Stimulated activated CD4-positive, alpha-beta T cell treated with anti-CD3 and anti-CD28 coated beads, Interleukin-1b, Interleukin-23, amount 100 ng/mL, for 1 hour (primary cell): ENCODE measurements at places on chromosomes 7 and 10.

GRCh38 chr10:71811351-71811750 lies 38.0 kb upstream of the VSIR start:
- DNase-seq = no peak

DNA sequence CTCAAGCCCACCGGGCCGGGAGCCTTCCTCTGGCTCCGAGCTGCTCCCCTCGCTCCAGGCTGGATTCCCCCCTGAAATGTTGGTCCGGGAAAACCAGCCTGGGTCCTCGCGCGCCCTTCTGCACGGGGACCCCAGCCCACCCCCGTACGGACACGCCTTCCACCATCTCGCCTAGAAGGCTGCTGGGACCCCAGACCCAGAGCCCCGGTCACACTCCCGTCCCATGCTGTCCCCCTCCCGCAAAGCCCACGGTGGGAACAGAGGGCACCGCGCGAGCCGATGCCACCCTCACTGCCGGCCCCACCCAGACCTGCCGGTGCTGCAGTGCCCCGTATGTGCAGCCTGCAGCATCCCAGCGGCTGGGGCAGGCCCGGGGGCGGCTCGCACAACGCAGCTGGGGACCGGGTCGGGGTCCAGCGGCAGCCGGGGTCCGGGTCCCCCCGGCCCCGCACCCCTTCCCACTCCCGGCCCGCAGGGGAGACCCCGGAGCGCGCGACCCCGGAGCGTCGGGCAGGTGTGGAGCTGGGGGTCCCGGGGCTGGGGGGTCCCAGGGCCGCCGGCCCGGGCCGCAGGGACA lies 871 bp downstream of the SPOCK2 start:
- no peak for DNase-seq

- DNase-seq = no peak
These were observed 16.4 kb downstream of the NOD1 start for GRCh38 chr7:30462179-30462578.

- no peak for DNase-seq
These were observed 84.9 kb downstream of the NHLRC2 start for GRCh38 chr10:113939212-113939860.

DNA sequence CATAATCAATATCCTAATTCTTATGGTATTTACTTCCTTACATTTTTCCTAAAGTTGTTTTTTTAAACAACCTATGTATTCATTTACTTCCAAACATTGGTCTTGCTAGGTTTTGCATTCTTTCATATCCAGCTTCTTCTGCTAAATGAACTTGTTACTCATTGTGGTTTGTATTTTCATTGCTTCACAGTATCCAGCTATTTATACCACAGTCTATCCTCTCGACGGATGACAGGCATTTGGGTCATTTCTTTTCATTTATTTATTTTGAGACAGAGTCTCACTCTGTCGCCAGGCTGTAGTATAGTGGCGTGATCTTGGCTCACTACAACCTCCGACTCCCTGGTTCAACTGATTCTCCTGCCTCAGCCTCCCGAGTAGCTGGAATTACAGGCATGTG lies 66.8 kb downstream of the CCDC6 start:
- DNase-seq = no peak

DNA sequence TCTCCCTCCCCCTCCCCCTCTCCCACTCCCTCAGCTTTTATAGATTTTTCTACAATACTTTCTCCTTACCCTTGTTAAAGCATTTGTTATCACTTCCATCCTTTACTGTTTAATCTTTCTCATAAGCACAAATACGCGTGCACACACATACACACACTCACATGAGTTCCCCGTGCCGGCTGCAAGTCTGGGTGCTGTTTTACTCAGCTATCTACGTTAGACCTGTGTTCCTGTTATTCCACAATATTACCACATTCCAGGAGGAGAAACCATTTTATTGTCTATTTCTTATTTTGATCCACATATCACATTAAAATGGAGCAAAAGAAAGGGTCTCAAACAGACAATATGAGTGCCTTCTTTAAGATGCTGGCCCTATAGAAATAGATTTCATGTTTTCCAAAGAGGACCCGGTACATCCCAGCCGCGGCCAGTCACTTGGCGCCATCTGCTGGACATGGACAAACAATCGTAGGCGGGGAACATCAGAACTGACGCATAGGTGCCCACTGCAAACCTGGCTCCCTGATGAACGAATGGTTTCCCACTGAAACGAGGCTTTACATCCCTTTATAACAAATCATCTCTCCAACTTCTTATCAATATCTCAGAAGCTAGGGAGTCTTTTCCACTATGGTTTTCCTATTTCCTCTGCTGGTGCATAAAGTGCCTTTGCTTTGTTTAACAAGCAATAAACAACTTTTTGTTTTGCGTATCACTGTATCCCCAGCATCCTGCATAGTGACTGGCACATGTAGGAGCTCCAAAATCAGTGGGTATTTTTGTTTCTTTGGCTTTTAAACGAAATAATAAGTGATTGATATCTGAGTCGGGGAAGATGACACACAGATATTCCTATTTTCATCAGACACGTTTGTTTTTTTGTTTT lies 25.2 kb upstream of the OPTN start:
- no peak for DNase-seq

- DNase-seq = no peak
These were observed 90.1 kb downstream of the FOXL3 start for GRCh38 chr7:380139-380485.

DNA sequence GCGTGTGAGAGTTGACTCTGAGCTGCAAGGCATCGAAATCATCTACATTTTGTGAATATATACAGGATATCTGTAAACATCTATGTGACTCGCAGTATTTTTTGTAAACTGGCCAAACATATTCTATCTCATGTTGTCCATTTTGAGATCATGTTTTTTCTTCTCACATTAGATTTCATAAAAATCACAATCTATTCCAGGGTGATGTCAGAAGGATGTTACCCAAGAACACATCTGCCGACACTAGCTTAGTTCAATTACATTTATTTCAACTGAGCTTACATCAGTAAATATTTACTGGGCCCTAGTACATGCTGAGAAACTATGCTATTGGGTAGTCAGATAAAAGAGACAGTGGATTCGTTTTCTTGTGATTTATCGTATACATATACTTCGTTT lies 2.5 kb upstream of the BUB3 start:
- no peak for DNase-seq
